ENCODE measurements at places on chromosomes 4 and X. TPM values are rescaled to one million over a fixed set of nuclear protein-coding genes. Genes with fewer than 3 reads are reported as not detected.
A peak's percentile ranks its signal among the peaks of the same experiment; 100 is the strongest.

DNA sequence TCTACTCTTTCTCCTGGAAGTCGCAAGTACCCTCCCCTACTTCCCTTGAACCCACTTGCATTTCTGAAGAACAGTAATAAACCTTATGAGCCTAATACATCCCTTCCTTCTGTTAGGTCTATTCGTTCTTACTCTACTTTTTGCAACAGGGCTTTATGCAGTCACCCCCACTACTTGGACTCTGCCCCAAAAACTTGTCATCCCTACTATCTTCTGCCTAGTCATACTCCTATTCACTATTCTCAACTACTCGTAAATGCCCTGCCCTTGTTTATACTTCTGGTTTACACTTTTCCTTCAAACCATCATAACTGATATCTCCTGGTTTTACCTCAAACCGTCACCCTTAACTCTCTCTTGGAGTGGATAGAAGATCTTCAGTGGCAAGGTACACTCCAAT is 55.2 kb upstream of the SLIT2 start:
- DNase-seq: no peak

- DNase-seq: no peak
Observed at GRCh38 chr4:86579941-86580340, 14.2 kb upstream of the PTPN13 start.

- DNase-seq: no peak
Observed at GRCh38 chr4:184293552-184293951, 75.9 kb upstream of the ENPP6 start.

DNA sequence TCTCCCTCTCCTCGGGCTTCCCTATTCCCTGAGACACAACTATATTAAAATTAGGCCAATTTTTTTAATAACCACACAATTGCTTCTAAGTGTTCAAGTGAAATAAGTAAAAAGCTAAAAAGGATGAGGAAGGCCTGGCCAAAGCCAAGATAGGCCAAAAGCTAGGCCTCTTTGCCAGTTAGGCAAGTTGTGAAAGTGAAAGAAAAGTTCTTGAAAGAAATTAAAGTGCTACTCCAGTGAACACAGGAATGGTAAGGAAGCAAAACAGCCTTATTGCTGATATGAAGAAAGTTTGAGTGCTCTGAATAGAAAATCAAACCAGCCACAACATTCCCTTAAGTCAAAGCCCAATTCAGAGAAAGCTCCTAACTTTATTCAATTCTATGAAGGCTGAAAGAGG is 114.2 kb upstream of the FAT4 start:
- no peak for DNase-seq

DNA sequence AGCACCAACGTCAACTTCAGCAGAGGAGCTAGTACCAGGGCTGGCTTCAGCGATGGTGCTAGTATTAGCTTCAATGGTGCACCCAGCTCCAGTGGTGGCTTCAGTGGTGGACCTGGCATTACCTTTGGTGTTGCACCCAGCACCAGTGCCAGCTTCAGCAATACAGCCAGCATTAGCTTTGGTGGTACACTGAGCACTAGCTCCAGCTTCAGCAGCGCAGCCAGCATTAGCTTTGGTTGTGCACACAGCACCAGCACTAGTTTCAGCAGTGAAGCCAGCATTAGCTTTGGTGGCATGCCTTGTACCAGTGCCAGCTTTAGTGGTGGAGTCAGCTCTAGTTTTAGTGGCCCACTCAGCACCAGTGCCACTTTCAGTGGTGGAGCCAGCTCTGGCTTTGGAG is 8.3 kb downstream of the TRO start:
- no peak for DNase-seq

DNA sequence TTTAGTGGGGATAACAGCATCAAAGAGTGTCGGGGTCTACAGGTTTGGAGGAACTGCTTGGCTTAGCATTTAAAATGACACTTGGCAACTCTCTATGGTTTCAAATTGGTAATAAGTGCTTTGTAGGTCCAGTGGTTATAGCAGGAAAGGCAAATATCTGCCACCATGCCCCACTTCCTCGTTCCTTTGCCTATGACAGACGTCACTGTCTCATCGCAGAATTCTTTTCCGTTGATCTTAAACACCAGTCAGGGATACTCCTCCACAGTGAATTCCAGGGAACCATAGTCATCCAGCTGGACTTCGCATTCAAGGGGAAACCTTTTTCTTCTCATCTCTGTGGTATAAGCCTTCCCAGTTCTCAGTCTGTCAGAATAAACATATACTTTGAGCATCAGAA is 319.1 kb downstream of the GPAT3 start:
- DNase-seq: no peak

- DNase-seq: no peak
Observed at GRCh38 chrX:952816-953215, 259.6 kb downstream of the CRLF2 start.

DNA sequence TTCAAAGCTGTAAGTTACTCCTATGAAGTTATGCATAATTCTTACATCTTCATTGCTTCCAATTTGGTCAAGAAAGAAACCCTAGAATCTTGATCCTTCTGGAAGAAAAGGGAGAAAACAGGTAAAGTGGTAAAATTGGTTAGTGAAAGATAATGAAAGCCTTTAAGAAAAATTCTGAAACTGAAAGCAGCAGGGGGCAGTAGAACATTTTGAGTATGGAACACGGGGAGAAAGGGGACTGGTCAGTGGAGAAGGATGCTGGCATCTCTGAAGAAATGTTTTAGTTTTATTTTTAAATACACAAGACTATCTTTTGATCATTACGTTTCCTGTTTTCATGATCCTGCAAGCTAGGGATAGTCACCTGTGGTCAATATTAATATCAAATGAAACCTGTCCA is 54.3 kb downstream of the SLIT2 start:
- DNase-seq: no peak

DNA sequence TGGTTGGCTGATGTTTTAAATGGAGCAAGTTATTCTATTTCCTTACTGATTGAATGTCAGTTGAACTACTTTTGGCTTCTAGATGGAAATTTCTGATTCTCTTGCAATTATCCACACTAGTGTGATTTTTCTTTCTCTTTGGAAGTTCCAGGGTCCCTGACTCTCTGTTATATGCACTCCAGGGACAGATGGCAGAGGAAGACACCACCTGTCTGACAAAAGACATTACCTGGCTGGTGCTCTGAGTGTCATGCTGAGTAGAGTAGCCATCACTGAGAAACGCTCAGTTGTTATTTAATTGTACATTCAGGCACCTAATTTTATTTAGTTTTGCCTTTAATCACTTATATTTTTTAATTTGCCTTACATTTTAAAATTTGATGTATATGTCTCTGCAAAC is 105.4 kb upstream of the TLL1 start:
- peak; percentile 71 for DNase-seq

DNA sequence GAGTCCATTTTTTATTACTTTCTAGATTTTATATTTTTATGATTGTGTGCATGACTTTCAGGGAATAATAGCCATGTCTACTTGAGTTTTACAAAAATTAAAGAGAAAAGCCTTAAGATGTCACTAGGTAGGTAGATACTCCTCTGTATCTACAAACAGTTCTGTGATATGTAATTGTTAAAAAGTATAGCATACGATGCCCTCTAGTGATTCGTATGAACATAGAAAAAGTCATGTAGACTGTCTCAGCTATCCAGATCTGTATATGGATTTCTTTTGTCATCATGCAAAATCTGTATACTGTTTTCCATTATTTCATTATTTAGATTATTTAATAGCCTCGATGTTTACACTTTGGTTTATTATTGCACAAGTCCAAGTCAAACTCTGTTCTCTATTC is 856.6 kb downstream of the CENPC start:
- no peak for DNase-seq

GRCh38 chr4:121072224-121073003 is at the start of gene NDNF:
NDNF (minus strand) TSS chr4:121072535; CDS start chr4:121045837, 26,698 bp downstream.
- no peak for DNase-seq

DNA sequence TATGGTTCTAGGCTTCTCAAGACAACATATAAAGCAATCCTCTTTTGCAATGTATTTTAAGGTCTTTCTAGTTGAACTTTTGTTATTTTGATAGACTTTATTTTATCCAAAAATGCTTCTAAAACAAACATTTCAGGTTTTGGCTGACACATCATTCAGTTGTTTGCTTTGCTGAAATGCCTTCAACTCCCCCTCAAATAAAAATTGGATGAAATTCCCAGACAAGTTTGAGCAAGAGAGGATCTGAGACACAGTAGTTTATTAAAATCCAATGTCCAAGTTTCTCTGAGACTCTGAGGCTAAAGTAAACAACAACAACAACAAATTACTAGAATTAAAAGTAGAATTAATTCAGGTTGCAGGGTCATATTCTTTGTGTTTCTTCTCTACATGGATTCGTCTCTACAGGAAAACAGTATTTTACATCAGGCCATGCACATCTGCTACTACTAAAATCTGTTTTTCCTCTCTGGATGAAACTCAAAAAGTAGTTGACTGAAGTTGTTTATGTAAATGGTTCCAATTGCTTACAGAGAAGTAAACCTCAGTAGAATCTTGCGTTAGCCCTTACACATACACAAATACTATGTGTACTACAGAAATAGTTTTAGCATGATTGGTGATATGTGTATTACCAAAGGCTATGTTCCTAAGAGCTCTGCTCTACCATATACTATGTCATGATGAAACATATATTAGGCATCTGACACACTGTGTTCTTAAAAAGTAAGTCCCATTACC is 64.9 kb downstream of the PRSS12 start:
- DNase-seq: no peak

DNA sequence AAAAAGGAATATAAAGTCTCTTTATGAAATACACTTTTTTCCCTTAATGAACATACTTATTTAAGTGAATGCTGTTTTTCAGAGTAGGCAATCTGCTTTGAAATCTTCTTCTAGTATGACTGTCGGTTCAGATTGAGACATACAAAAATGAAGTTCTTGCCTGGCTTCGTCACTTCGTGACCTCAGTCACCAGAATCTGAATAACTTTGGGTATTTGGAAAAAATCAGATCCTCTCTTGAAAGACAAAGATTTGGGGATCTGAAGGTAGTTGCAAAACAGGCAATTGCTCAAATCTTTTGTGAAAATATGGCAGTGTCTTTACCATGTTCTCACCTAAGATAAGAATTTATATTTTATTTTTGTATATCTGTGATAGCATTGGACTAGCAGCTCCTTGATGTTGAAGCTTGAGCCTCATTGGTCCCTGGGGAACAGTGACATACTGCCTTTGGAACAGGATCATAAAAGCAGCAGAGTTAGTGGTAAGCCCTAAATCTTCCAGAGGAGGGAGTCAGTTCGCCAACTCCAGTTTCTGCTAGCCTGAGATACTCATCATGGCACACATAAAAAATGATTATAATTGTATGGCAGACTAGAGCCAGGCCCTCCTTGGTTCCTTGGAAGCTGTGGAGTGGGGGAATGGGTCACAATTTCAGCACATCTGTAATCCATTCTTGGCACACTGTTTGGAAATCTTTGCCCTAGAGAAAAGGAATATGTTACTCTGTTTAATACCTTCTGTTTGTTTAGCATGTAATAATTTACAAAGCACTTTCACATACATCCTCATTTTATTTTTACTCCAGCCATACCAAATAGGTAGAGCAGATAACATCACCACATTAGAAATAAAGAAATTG is 5.0 kb downstream of the ARFIP1 start:
- no peak for DNase-seq

DNA sequence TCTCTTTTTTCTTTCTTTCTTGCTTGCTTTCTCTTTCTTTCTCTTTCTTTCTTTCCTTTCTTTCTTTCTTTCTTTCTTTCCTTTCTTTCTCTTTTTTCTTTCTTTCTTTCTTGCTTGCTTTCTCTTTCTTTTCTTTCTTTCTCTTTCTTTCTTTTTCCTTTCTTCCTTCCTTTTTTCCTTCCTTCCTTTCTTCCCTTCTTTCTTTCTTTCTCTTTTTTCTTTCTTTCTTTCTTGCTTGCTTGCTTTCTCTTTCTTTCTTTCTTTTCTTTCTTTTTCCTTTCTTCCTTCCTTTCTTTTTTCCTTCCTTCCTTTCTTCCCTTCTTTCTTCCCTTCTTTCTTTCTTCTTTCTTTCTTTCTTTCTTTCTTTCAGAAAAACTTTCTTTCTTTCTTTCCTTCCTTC is 108.1 kb upstream of the SHOX start:
- no peak for DNase-seq

DNA sequence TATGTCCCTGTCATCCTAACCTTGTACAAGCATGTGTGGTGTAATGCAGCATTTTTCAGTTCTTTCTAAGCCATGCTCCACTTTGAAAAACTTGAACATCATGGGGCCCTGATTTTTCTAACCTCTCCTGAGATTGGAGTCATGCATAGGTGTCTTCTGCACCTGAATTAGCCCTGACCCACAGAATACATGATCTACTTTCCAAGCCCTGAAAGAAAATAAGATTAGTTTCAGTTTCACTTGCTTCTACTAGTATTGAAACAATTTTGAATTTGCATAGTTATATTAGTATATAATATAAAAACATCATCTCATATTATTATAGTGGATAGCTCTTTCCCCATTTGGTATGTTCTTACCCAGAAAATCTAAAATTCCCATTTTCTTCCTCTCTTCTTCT is 178.2 kb downstream of the HS3ST1 start:
- DNase-seq: no peak

- no peak for DNase-seq
Observed at GRCh38 chr4:95963456-95963855, 123.6 kb downstream of the PDHA2 start.

DNA sequence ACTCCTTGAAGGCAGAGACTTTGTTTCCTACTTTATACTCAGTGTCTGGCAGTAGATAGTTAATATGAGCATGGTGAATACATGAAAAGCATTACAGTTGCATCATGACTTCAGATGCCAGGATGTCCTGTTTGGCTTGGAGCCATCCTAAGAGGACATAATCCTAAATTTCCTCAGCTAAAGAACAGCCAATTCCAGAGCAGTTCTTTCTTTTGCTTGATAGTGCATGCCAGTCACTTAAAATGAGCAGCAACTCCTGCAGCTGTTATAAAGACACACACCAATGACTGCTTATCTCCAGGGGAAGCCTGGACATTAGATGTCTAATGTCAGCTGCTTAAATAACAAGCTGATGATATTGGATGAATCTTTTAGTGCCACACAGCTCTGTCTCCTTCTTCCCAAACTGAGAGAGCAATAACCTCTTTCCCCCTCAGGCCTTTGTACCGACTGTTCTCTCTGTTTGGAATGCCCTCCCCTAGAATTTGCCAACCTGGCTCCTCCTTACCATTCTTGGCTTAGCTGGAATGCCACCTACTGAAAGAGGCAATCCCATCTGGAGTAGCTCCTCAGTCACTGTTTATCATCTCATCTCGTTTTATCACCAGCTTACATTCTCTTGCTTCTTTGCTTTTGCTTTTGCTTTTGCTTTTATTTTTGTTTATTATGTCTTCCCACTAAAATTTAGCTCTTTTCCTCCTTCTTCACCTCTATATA is 100.8 kb upstream of the USP38 start:
- no peak for DNase-seq

The CT45A10 gene
- total RNA-seq: not detected

The PASD1 gene
- total RNA-seq: not detected

The P2RY8 gene
- total RNA-seq: 0.09 TPM

The TEX13D gene
- not detected for total RNA-seq
